Ascending aorta (tissue), 2 donors: ENCODE measurements at places on chromosomes 1 and 21.

DNA sequence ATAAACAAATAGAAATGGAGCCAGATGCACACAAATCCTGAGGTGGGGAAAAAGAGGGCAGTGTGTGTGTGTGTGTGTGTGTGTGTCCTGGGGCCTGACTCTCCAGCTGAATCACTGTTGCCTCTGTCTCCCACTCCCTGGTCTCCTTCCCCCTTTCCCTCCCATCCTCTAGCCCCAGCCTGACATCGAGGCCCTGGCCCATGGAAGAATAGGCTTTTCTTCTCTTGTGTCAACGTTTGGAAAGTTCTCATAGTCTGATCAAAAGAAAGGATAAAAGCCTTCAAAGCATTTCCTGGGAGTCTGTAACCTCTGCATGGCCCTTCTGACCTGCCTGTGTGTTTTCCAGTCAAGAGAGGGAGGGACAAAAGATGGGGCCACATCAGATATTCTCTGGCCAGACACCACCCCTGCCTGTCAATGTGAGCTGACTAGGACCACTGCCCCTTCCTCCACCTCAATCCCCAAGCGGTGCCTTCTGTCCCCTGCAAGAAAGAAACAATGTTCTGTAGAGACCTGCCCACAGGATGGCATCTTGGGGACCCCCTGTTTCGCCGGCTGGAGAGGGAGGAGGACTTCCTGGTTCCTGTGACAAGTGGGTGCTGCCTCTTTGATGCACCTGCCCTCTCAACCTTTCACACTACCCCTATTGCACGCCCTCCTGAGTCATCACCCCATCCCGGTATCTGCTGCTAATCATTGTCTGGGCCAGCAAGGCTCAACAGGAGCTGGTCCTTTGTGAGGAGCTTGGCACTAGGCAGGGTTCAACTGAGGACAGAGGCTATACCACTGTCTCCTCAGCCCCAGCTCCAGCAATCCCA, 16.2 kb downstream of the KCNJ10 start:
- DNase-seq: no peak

GRCh38 chr1:157091186-157091585, 8.4 kb downstream of the ETV3L start:
- DNase-seq: no peak

DNA sequence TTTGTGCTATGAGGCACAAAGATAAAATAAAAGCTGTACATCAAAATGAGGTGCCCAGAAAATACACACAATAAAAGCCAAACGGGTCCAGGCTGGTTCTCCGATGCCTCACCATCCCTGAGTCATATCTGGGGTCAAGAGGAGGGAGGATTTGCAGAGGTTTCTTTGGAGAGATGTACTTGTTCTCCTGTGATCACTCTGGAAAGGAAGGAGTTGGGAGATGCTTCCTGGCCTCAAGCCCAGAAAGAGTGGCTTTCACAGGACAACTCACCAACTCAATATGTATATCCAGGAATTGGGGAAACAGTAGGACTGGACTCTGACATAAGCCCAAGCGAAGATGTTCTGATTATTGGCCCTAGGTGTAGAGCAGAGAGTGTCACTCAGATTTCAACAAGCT, 51.9 kb downstream of the DIPK1A start:
- DNase-seq: no peak

DNA sequence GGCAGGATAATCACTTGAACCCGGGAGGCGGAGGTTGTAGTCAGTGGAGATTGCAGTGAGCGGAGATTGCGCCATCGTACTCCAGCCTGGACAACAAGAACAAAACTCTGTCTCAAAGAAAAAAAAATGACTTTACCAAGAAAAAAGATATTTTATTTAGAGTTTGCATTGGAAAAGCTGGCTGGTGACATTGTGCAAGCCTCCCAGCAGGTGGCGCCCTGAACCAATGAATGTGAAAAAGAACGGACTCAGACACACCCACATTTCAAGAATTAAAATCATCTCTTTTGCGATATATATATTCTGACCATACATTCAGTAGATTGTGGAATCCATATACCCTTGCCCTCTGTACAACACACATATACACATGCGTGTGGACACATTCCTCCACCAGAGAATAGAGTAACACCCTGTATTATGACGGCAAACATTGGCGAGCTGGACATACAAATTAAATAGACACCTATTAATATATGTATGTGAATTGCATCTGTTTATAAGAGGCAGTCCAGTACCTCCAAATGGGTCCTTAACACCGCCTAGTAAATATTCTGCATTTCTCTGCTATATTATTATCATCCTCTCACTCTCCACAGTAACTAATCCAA, 39.0 kb upstream of the CADM3 start:
- DNase-seq: no peak

- DNase-seq: no peak
These were observed 29.3 kb downstream of the TNNT2 start for GRCh38 chr1:201348211-201348566.

- DNase-seq: no peak
These were observed 150.3 kb downstream of the DHRS3 start for GRCh38 chr1:12467570-12468286.

DNA sequence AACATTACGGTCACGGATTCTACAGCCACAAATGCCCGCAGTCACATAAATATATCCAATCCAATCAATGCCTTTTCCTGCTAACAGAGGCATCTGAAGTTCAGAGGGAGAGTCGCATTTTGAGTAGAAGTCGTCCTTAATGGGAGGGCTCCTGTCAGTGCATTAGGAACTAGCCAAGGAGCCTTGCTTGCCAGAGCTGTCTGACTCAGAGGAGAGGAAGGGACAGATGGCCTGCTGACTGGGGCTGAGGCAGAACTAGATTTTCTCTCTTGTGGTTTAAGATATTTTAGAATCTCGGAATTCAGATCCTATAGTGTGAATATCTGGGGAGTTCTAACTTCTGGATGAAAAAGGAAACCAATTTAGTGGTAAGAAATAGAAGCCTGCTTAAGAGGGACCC, 10.6 kb downstream of the XKR8 start:
- no peak for DNase-seq

- no peak for DNase-seq
These were observed 25.9 kb downstream of the S100A6 start for GRCh38 chr1:153509729-153510354.

GRCh38 chr1:163440090-163440489, 118.3 kb downstream of the NUF2 start:
- DNase-seq: no peak

GRCh38 chr1:104804147-104804546, 1054.4 kb downstream of the AMY1C start:
- DNase-seq: no peak

- DNase-seq: no peak
These were observed 45.0 kb upstream of the KIRREL1 start for GRCh38 chr1:157948312-157949073.

DNA sequence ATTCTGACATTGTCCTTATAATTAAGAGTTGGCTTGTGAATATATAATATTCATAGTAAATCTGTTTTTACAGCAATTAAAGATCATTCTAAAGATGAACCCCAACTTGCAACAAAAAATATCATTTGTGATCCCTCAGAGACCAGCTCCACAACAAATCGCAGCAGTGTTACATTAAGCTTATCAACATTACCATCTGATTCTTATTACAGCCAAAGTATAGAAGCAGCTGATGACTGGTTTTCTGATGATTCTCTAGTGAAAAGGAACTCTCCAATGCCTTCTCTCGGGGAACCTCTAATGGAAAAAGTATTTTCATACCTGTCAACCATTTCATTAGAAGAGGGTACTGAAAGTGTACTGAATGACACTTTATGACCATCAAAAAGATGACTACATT, 45.4 kb downstream of the C1orf185 start:
- no peak for DNase-seq

DNA sequence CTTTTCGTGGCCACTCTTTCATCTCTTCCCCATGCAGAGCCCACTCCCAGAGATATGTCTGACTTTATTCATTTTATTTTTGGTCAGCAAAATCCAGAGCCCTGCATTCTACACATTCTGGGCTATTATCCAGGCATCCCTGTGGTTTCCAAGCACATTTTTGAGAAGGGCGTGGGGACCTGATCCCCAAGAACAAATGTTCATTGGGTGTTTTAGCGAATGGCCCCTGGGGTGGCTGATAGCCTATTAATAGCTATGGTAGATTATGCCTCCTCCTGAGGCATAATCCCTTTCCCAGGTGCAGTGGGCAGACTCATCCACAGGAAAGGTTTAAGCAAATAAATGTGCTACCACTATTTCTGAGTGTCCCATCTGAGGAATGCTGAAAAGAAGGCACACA, 511.8 kb upstream of the USP24 start:
- no peak for DNase-seq

GRCh38 chr1:70656361-70656760, 245.3 kb downstream of the CTH start:
- no peak for DNase-seq

DNA sequence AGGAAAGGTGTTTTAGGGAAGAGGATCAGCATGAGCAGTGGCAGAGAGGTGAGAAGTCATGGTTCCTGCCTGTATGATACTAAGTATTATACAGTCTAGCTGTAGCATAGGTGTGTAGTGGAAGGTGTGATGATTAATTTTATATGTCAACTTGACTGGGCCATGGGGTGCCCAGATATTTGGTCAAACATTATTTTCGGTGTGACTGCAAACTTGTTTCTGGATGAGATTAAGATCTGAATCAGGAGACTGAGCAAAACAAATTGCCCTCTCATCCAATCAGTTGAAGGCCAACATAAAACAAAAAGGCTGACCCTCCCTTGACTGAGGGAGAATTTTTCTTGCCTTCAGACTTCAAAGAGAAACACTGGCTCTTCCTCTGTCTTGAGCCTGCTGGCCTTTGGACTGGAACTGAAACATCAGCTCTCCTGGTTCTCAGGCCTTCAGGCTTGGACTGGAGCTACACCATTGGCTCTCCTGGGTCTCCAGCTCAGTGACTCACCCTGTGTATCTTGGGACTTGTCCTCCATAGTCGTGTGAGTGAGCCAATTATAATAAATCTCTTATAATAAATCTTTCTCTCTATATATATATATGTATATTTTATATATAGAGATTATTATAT, 6.8 kb upstream of the CDC42 start:
- DNase-seq: no peak

DNA sequence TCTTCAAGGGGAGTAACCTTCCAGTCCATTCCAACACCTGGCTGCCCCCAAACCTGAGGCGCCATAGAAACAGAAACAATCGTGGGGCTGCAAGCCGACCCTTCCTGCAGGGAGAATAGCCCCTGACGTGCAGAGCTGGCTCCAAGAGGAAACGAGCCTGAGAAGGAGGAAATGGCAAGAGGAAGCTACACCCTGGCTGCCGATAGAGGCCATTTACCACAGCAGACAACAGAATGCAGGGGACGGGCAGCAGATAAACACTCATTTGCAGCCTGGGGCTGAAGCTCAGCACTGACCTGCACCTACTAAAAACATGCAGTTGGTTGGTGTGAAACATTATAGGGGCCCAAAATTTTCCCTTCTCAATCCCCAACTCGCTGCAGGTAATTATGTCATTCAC, 8.7 kb upstream of the TDRD10 start:
- DNase-seq: no peak

GRCh38 chr1:201608635-201609395, 69.9 kb downstream of the NAV1 start:
- no peak for DNase-seq

- DNase-seq: no peak
These were observed 12.3 kb downstream of the LY9 start for GRCh38 chr1:160808289-160808688.

GRCh38 chr1:52364235-52364839, 1.7 kb downstream of the CC2D1B start:
- DNase-seq: no peak

DNA sequence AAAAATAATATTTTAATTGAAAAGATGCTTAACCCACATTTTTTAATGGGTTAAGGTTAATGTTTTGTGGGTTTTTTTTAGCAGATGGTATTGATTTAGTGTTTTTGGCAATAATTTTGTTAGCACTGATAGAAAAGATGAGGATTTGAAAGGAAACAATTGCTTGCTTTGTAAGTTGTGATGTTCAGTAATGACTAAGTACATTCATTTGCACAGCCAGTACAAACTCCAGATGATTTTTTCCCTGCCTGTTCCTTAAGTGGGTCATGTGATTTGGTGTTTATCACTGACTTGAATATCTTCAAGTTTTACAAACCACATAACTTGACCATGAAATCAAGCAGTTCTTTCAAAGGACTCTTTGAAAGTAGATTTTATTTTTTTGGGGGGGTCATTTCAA, 15.0 kb downstream of the DISP1 start:
- no peak for DNase-seq

GRCh38 chr1:27372808-27373690, 1.6 kb downstream of the FCN3 start:
- DNase-seq: no peak

- DNase-seq: no peak
These were observed 21.5 kb upstream of the SAMSN1 start for GRCh38 chr21:14567331-14568279.

DNA sequence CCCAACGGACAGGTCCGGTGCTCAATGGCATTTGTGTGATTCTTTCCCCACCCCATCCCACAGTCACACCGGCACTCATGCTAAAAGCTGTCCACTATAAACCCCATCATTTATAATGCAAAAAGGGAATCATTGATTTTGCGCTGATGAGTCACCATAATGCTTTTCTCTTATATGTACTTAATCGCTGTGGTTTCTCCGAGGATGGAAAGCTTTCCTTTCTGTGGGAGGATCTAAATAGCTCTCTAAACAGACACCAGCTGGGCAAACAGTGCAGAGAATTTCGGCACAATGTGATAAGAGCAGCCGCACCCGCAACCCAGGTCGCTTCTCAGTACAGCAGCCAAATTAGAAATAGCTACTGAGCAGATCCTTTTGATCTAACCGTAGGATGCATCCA, 85.6 kb downstream of the SETD4 start:
- no peak for DNase-seq

DNA sequence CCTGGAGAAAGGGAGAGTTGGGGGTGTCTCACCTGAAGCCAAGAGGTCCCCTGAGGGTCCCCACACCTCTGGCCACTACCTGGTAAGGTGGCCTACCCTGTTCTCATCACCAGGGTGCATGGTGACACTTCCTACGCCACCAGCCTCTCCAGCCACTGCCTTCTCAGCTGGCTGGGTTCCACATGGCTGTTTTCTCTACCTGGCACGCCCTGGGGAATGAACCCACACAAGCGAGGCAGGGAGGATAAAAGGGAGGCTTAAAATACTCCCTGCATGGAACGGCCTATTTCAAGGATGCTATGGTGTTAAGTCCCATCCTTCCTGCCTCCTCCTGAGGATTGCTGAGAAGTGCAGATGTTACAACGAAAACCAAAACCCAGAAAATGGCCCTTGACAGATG, 84.7 kb downstream of the PIK3CD start:
- DNase-seq: no peak
